Right cardiac atrium (tissue), 5 donors: ENCODE measurements at places on chromosomes 3 and 15. TPM values are rescaled to one million over a fixed set of nuclear protein-coding genes. Genes with fewer than 3 reads are reported as not detected.

ITPKA gene
- polyA plus RNA-seq, result 1.6 TPM

MESP1 gene
- 5.7 TPM for polyA plus RNA-seq

DNA sequence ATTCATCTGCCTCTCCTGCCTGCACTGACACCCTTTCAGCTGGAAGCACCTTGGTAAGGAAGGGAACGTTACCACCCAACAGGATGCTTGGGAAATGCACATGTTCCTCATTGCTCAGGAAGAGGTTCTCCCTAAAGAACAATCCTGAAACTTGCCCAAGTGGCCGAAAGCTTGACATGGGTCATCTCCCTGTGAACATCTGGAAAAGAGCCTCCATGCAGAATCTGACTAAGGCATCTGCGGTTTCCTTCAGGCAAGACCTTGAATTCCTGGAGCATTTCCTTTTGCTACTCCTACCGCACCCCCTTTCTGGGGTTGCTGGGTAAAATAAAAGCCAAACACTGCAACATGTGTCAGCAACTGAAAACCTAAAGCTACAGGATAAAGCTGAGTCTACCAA lies 68.7 kb upstream of the SNRK start:
- no peak for DNase-seq

- no peak for DNase-seq
Measured at GRCh38 chr15:87212041-87212440, 1044.5 kb downstream of the NTRK3 start.

DNA sequence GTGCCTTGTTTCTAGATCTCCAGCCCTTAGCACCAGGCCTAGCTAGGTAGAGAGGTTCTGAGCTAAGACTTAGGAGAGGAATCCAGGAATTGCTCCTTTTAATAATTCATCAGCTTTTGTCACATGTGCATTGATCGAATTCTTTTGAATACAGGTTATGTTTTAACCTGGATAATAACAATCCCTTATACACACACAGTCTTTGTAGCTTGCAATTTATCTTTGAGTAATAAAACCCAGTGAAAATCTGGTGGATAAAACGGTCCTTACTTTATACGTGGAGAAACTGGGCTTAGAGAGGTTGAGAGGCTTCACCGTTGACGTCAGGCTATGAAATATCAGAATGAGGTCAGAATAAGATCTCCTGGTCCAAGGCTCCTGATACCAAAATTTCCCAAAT lies 7.2 kb upstream of the SCN10A start:
- no peak for DNase-seq
